ENCODE measurements at places on chromosomes 4 and X.

DNA sequence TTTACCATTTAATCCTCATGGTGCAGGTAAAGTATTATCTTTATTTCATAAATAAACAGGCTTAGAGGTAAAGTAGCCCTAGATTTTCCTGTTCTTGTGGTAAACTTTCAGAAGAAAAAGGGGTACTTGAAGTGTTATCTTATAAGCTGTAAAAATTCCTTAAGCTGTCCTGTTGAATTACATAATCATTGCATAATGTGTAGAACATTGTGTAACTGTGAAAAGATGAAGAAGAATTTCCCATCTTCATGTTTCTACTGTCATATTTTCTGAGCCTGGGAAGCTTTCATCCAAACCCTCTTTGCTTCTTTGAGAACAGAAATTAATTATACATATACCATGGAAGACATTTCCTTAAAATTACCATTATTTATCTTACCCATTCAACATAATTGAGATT is 90.5 kb downstream of the ELOVL6 start:
- no peak for DNase-seq

DNA sequence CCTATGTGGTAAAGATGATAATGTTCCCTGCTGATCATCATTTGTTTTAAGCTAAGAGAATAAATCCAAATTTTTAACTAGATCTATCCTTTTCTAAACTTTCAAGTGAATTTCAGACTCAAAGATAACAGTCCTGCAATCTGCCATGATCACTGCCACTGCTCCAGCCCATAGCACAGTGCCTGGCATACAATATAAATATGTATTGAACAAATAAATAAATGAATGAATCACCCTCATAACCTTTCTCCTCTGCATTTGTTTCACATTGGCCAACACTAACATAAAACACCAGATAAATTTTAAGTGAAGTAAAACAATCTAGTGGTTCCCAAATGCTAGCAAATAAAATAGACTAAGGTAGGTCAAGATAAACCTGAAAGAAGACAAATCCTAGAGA is 439.0 kb downstream of the GPM6A start:
- DNase-seq: no peak

DNA sequence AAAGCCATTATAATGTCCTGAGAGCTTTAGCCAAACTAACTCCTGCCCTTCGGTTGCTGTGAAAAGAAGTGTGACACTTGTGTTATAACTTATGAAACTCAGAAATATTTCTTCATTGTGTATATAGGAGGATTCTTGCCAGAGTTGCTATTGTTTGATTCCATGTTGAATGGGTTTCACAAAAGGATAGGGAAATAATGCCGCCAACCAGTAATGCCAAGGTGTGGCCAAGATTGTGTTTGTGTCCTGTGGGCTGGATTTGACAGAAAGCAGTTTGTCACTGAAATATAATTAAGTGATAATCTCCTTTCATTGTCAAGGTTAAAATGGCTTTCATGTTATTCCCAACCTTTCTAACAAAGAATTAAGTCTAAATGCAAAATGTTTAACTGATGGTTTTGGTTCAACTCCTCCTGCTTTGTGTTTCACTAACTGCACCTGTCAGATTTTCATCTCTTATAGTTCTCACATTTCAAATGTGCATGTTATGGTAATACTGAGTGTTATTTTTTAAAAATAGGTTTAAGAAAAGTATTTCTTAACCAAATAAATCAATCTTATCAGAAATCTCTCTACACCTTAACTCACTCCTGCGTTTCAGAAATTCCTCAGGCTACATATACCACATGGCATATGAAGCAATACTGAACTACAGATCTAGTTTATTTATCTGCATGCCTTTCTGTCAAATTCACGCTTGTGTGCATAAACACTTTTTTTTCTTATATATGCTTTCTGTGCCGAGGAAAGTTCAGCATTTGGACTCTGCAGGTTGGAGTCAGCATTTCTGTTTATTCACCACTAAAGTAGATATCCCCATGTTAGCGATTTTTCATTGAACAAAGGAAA is at the start of gene CLDN22:
CLDN22 (minus strand) TSS at position 66 of the 849 bp plus-strand sequence; CDS start at position 8, 58 bp downstream.
- no peak for DNase-seq

DNA sequence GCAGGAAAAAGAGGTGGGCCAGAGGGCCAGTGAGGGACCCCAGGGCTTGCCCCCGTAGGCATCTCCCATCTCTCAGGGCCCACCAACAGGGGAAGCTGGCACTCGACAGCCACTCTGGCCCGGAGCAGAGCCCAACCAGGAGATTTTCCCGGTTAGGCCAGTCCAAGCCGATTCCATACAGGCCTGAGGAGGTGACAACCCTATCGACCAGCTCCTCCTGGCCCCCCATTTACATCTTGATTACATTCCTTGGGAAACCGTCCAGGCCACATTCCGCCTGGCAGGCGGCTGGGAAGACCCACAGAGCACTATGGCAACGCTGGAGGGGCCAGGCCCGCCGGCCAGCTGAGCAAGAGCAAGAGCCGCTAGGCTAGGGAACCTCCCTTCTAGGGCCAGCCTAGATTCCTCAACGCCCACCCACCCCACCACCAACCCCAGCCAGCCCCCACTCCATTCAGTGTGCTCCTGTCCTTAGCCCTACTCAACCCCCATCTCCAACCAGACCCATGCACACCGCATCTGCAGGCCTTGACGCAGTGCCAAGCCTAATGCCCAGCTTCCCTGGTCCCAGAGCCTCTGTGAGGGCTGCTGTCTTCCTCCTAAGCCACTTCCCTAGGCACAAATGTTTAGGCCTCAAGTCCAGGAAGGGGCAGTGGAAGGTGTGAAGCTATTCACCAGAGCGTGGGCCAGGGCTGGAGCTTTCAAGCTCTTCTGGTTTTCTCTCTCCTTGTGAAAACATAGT is 161.2 kb downstream of the EFNB1 start:
- DNase-seq: peak; percentile 57

- peak; percentile 5 for DNase-seq
These were observed 43.9 kb upstream of the MTMR1 start for GRCh38 chrX:150649096-150649870.

DNA sequence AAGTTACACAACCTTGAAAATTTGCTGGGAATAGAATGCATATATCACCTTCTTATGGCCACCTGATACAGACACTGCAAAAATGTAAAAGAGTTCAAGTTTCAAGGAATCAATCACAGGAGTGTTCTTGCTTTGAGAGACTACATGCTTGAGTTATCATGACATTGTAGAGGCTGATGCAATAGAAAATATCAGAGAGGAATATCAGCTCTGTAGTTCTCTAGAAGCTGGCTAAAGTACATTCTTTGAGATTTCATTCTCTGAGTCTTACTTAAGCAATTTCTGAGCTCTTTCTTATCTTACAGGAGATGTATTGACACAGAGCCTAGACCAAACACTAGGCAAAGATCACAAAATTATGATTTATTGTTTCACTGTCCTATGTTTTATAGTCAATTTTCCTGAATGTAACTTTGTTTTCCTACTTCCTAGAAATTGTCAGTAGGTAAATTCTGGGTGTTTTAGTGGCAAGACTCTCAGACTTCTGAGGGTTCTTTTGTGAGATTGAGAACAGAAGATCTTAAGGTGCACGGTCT is 152.1 kb upstream of the HPGD start:
- no peak for DNase-seq

GRCh38 chrX:47620303-47620685 is 637 bp upstream of the SYN1 start:
- DNase-seq: no peak

GRCh38 chr4:72768364-72768763 is 199.3 kb upstream of the ADAMTS3 start:
- peak; percentile 5 for DNase-seq

DNA sequence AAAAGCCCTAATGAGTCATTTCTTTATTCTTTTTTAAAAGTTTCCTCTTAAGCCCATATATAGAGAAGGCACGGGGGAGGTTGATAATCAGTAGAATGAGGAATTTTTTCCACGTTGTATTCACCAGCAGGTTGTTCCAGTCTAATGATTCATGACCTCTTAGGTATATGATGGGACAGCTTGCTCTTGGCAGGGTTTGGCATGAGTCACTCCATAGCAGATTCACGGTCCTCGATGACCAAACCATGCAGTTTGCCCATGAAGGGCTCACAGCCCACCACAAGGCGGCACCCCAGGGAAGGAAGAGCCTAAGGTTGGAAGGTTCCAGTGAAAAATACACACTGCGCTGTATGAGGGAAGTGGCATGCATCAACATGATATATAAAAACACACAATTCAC is 623.8 kb upstream of the DIPK2B start:
- DNase-seq: peak; percentile 80

- no peak for DNase-seq
These were observed 82.4 kb downstream of the ITIH6 start for GRCh38 chrX:54715621-54716020.

- no peak for DNase-seq
These were observed 312.2 kb downstream of the DCTD start for GRCh38 chr4:182604953-182605352.

- no peak for DNase-seq
These were observed 112.0 kb downstream of the VEGFC start for GRCh38 chr4:176680668-176681180.

GRCh38 chr4:171334549-171334948 is 478.7 kb upstream of the GALNTL6 start:
- DNase-seq: no peak

- no peak for DNase-seq
These were observed 806.3 kb downstream of the STIM2 start for GRCh38 chr4:27666943-27667342.

Measured in AG08396 (cell line).